ENCODE measurements at places on chromosomes 2 and 18. TPM values are rescaled to one million over a fixed set of nuclear protein-coding genes. Genes with fewer than 3 reads are reported as not detected.

FNDC4 gene
- total RNA-seq, result 54.9 TPM

ADAM23 gene
- total RNA-seq, result 0.19 TPM

SLC14A1 gene
- not detected for total RNA-seq

CNDP1 gene
- total RNA-seq, result 1.1 TPM

LGALSL gene
- total RNA-seq, result 9.0 TPM

TNS1 gene
- 360 TPM for total RNA-seq

LHCGR gene
- total RNA-seq, result 2.7 TPM

UCN gene
- 1.7 TPM for total RNA-seq

VIT gene
- total RNA-seq, result 135 TPM

ACTR2 gene
- 150 TPM for total RNA-seq

ASB18 gene
- not detected for total RNA-seq

ALK gene
- total RNA-seq, result 0.85 TPM

PDCL3 gene
- 9.2 TPM for total RNA-seq

YPEL5 gene
- total RNA-seq, result 117 TPM

CREG2 gene
- not detected for total RNA-seq

XDH gene
- total RNA-seq, result not detected

CAPN13 gene
- not detected for total RNA-seq

RBM43 gene
- total RNA-seq, result 8.2 TPM

UGT1A4 gene
- not detected for total RNA-seq

HPCAL1 gene
- total RNA-seq, result 43.0 TPM

CPSF3 gene
- total RNA-seq, result 20.4 TPM

FHOD3 gene
- total RNA-seq, result 4.9 TPM

IHH gene
- total RNA-seq, result 0.33 TPM

C2orf92 gene
- total RNA-seq, result 8.6 TPM

All from subcutaneous adipose tissue (tissue), 4 donors.